Dermis blood vessel endothelial cell (primary cell): ENCODE measurements at places on chromosomes 4 and X. TPM values are rescaled to one million over a fixed set of nuclear protein-coding genes. Genes with fewer than 3 reads are reported as not detected.

Gene ANXA5
- total RNA-seq = 373 and 483 TPM in 2 replicates

DNA sequence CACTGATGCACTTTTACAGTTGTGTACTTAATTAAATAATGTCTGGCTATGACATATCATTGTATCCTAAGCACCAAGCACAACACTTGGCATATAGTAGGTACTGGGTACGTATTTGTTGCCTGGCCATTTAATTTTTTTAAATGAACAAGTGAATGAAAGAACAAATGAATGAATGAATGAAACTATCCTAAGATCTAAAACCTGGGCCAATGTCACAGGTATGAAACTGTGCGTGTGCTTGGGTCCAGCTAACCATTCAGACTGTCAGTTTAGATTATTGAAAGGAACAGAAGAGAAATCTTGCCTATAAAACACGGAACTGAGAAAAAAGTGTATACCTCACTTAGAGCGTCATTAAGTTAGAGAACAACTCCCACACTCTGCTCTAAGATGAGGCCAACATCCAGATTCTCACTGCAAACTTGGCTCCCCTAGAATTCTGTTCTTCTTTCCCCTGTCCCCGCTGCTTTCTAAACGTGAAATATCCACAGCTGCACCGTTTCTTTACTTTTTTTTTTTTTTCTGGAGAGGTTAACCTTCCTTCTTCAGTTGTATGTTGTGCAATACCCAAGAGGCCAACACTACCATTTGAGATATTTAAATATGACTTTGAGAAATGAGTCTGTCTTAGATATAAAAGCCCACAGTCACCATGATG is 17.3 kb upstream of the SEL1L3 start:
- DNase-seq = no peak

- DNase-seq = peak; percentile 92
Measured at GRCh38 chrX:48574270-48575266, at the start of gene RBM3. RBM3 (plus strand) TSS chrX:48574484; CDS start chrX:48575181, 697 bp downstream.

- no peak for DNase-seq
Measured at GRCh38 chr4:56973336-56973735, 4.1 kb downstream of the NOA1 start.

GRCh38 chrX:38941675-38942074 is 140.4 kb downstream of the MID1IP1 start:
- no peak for DNase-seq

GRCh38 chrX:7110821-7111276 is 36.7 kb upstream of the STS start:
- peak; percentile 28 for DNase-seq
